Activated CD4-positive, alpha-beta T cell treated with anti-CD3 and anti-CD28 coated beads for 4 hours (primary cell): ENCODE measurements at places on chromosomes 5 and 9.

- DNase-seq: no peak
Observed at GRCh38 chr9:14981291-14981950, 71.2 kb upstream of the FREM1 start.

- DNase-seq: no peak
Observed at GRCh38 chr5:56457887-56458812, 225.0 kb upstream of the ANKRD55 start.

- DNase-seq: no peak
Observed at GRCh38 chr5:225334-225733, 7.2 kb downstream of the SDHA start.

DNA sequence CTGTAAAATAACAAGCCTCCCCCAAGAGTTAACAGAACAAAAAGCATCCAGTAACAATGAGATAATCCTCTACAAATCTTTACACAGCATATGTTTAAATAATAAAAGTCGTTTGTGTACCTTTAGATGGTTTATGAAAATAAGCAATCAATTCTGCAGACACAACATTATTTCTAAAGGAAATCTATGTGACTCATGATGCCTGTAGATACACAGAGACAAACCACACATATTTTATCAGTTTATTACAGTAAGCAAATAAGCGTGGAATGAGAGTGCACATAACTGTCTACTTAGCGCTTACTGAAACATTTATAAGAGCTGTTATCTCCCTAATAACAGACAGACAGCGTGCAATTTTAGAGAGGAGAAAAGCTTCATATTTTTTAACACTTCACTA lies 243.6 kb downstream of the AP3B1 start:
- DNase-seq: no peak

DNA sequence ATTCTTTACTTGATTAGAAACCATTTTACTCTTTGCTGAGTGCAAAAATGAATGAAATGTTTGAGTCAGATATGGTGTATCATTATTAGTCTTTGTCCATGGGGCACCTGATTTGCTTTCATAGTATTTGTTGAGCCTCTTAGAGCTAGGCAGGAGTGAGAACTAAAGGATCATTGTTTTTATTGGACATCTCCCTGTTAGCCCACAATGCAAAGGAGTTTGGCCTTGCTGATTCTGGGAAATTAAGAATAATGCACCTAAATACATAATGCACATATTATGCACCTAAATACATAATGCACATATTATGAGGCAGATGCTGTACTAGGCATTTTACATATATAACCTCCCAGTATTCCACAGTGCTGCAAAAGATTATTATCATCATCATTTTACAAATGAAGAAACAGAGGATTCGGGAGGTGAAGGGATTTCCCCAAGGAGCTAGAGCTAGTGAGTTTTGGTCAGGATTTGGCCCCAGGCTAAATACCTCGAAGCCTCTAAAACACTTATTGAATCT lies 113.0 kb upstream of the LIFR start:
- no peak for DNase-seq

GRCh38 chr9:75238311-75238976 lies 150.1 kb downstream of the OSTF1 start:
- DNase-seq: peak; percentile 13

- DNase-seq: peak; percentile 67
Observed at GRCh38 chr5:133868946-133869518, 99.4 kb downstream of the C5orf15 start.

GRCh38 chr9:97053717-97054116 lies 14.8 kb upstream of the CTSV start:
- DNase-seq: no peak

- peak; percentile 64 for DNase-seq
Observed at GRCh38 chr9:120892748-120893610, 16.0 kb upstream of the PHF19 start.

GRCh38 chr5:149030838-149031397 lies 31.9 kb downstream of the SH3TC2 start:
- no peak for DNase-seq

GRCh38 chr5:149071756-149072155 lies 8.9 kb upstream of the SH3TC2 start:
- DNase-seq: no peak

- no peak for DNase-seq
Observed at GRCh38 chr5:170678811-170679210, 104.7 kb upstream of the GABRP start.
